Stimulated activated CD8-positive, alpha-beta memory T cell treated with anti-CD3 and anti-CD28 coated beads, Interleukin-15, amount 100 ng/mL, for 1 hour (primary cell): ENCODE measurements at places on chromosomes 6 and 20.

DNA sequence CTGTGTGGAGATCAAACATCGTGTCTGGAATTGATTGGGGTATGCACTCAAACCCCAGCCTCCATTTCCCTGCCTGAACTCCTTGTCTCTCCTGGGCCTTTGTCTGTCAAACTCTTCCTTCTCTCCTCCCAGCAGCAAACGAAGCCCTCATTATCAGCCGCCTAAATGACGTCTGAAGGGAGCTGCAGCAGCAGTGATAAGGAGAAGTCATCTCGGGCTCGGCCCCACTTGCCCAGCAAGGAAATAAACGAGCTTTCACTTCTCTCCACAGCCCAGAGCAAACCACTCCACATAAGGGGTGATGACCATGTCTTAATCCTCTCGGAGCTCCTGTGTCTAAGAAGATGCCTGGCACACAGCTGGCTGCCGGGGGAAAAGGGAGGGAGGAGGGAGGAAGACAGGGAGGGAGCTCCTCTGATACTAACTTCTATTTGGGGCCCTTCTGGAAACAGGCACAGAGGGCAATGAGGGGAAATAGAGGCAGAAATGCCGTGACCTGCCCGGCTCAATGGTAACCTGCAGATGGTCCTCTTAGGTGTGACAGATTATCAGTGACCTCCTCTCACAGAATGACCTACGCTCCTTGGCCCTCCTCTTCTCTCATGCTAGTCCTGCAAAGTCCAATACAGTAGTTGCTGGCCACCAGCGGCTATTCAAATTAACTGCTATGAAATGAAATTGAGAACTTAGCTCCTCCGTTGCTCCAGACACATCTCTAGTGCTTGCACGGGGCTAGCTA lies 100.4 kb downstream of the PXDC1 start:
- DNase-seq = no peak

DNA sequence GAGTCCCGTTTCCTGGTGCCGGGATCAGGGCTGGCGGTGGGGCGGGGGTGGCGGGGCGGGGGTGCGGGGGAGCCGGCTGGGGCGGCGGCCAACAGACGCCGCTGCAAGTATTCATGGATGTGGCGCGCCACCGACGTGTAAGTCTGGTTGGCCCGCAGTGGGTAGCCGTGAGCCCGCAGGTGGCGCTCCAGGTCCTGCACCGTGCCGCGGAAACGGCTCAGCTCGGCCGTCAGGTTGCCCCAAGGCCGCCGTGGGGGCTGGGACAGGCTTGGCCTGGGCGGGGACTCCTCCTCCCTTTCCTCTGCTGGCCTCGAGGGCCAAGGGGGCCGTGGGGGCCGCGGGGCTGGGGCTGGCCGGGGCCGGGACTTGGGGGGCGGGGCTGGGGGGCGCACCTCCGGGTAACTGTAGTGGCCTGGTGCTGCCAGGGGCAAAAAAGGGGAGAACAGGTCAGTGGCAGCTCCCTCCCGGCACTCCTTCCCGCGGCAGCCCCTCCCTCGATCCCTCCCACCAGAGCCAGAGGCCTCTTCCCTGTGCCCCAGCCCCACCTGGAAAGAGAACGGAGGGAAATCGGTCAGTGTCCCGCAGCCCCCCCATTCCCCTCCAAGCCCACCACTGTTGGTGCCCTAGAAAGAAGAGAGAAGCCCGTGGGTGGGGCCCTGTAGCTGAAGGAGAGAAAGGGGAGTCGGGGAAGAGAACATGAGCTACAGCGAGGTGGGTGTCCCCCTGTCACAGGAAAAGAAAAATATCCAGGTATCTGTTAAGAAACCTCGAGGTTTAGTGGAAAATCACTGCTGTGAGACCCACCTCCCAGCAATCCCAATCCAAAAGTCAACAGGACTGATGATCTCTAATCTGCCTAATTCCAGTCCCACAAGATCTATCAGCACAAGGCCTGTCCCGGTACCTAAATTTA lies 21.3 kb downstream of the TNXB start:
- DNase-seq = peak; percentile 48

GRCh38 chr6:73968221-73968757 lies 272.3 kb downstream of the CD109 start:
- DNase-seq = no peak

- no peak for DNase-seq
These were observed 100.2 kb upstream of the HMGN3 start for GRCh38 chr6:79334674-79335073.

DNA sequence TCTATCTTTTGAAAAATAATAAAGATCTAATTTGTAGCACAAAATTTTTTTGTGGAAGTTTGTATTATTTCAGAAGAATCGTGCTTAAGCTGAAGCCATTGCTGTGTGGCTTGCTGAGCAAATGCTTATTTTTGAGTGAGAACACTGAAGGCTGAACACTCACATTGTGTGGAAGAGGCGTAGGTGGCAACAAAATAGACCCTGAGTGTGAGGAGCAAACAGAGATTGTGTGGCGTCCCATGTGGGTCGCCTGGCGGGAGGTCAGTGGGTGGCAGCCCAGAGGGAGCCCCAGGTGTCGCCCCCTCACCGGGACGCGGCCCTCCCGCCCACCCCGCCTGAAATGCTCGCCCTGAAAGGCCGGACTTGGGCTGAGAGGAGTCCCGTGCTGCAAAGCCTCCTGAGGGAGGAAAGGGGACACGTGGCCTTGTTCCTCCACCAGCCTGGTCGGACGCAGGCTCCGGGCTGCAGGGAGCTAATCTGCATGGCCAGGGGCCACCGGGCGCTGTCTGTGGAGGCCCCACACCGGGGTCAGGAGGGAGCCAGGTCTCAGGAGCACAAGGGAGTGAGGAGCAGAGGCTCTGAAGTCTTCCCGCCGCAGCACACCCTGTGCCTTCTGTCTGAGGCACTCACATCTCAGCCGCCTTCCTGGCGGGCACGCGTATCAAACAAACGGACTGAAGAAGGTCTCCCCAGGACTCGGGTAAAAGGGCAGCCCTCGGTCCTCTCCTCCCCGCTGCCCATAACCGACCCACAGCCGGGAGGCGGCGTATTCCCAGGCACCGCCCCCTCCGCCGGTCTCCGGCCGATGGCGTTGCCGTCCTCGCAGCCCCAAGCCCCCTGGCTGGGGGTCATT lies 15.9 kb downstream of the DDO start:
- DNase-seq = no peak
